ENCODE measurements at places on chromosomes 6 and 20.

DNA sequence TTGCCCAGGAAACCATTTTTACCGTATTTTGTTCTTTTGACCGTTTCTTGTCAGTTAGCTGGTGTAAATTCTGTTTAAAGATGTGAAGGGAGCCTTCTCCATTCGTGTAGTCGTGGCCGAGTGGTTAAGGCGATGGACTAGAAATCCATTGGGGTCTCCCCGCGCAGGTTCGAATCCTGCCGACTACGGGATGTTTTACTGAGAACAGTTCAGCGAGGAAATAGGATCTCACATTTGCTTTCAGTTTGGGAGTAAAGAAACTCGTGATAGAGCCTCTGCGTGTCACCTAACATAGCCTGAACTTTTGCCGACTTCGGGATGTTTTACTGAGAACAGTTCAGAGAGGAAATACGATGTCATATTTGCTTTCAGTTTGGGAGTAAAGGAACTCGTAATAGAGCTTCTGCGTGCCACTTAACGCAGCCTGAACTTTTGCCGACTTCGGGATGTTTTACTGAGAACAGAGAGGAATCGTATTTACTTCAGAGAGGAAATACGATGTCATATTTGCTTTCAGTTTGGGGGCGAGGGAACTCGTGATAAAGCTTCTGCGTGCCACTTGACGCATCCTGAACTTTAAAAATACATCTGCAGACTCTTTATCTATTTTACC lies 5.9 kb upstream of the ZNF184 start:
- peak; percentile 92 for DNase-seq

GRCh38 chr20:50111120-50111828 lies 1.7 kb downstream of the UBE2V1 start:
- DNase-seq: peak; percentile 41

- no peak for DNase-seq
Measured at GRCh38 chr20:3820901-3821727, 767 bp downstream of the AP5S1 start.

DNA sequence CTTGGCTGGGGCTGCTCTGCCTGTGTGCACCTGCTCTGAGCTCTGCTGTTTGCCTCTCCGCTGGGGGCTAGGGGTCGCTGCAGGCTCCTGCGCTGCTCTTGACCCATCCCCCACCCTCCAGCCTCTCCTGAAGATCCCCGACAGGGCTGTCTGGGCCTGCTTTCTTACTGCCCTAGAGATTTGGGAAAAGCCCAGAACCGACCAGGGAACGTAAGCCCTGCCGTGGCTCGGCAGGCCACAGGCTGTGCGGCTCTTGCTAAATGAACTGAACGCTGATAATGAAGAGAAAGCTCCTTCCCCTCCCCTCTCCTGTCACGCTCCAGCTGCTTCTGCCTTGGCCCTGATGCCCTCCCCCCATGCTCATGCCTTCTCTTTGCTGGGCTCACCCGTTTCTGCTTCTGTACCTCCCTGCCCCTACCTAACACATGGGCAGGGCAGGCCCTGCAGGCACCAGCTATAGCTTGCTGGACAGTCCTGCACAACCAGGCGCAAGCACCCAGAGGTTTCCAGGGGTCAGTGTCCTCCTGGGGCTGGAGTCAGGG lies 32.0 kb upstream of the PCMTD2 start:
- DNase-seq: peak; percentile 25

DNA sequence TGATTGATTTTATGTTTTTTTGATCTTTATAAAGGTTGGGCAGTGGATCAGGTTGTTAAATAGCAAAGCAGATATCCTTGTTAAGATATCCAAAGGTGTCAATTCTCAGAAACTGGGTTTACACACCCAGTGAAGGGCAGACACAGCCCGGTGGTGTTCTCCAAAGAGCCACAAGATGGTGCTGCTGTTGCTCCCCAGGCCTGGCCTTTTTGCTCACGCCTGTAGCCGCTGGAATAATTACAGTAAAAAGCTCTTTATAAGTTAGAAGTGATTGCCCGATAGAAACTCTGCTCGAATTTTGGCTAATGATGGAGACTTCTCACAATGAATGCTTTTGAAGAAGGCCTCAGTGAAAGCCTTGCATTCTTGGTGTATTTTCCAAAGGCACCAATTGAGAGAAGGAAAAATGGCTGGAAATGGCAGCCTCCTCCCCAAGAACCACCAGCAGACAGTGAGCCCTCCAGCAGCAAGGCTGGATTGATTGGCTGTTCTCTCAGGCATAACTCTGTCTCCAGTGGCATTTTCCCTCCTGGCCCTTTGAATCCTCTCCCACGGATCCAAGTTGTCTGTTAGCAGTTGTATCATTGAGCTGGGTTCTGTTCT lies 120.5 kb upstream of the CHD6 start:
- peak; percentile 57 for DNase-seq

DNA sequence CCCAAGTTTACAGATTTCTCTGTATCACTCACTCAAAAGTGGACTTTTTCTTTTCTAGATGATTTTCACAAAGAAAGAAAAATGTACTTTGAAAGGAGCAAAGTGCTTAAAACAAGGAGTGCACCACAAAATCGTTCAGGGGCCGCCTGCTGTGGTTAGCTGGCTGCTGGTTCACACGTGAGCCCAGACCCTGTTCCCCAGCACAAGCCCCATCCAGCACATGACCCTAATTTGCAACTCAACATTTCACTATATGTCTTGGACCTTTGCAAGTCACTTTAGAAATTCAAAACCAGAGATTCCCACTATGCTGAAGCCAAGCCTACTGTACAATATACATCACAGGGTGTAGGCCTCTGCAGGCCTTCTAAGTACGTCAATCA lies 95.5 kb upstream of the NHSL1 start:
- DNase-seq: no peak

Data from fibroblast of pulmonary artery (primary cell).